Endothelial cell (in vitro differentiated cells): ENCODE measurements at places on chromosomes 13 and 19.

- peak; percentile 99 for DNase-seq
Measured at GRCh38 chr13:49936075-49936967, at the start of gene SPRYD7. TSS of gene SPRYD7 (minus strand) at chr13:49936340. CDS start at chr13:49936235, 105 bp downstream.

- no peak for DNase-seq
Measured at GRCh38 chr13:30847650-30848307, 58.3 kb upstream of the MEDAG start.

GRCh38 chr13:27928805-27929753, 9.3 kb downstream of the PDX1 start:
- no peak for DNase-seq

GRCh38 chr19:48250290-48251025, 5.3 kb downstream of the CARD8 start:
- DNase-seq, result no peak

GRCh38 chr19:15374796-15375440, 4.7 kb downstream of the AKAP8 start:
- no peak for DNase-seq

DNA sequence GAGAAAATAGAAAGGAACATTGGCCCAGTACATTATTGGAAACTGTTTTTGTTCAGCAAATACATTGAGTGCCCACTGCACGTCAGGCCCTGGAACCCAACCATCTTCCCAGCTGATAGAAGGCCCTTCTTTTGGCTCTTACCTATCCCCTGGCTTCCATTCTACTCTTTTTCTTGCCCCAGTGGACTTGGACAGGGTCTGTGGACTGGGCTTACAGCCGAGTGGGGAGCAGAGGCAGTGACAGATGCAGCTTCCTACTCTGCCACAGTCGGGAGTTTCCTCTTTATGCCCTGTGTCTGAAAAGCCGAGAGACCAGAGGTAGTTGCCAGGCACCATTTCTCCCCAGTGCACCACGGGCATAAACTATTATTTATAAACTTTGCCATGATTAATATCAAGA, 70.4 kb downstream of the ARHGAP35 start:
- no peak for DNase-seq

GRCh38 chr13:38210928-38211596, 138.6 kb upstream of the UFM1 start:
- DNase-seq, result no peak

- no peak for DNase-seq
Measured at GRCh38 chr13:51328488-51328887, 11.0 kb upstream of the SERPINE3 start.

- peak; percentile 5 for DNase-seq
Measured at GRCh38 chr19:52270266-52270885, 989 bp downstream of the ZNF766 start.

DNA sequence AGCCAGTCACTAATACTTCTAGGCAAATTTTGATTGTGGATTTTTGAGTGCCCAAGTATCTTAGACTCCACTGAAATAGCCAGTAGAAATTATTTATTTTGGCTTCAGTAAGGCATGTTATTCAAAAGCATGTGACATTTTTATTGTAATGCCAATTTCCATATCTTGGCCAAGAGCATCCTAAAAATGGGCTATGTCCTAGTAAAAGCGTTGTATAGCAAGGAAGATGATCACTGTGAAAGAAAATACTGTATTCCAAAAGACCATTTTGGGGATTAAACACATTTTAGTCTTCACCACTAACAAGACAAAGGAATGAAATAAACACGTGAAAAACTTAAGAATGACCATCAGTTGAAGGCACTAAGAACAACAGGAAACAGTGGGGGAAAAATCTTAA, 149.1 kb downstream of the NUFIP1 start:
- DNase-seq, result no peak

DNA sequence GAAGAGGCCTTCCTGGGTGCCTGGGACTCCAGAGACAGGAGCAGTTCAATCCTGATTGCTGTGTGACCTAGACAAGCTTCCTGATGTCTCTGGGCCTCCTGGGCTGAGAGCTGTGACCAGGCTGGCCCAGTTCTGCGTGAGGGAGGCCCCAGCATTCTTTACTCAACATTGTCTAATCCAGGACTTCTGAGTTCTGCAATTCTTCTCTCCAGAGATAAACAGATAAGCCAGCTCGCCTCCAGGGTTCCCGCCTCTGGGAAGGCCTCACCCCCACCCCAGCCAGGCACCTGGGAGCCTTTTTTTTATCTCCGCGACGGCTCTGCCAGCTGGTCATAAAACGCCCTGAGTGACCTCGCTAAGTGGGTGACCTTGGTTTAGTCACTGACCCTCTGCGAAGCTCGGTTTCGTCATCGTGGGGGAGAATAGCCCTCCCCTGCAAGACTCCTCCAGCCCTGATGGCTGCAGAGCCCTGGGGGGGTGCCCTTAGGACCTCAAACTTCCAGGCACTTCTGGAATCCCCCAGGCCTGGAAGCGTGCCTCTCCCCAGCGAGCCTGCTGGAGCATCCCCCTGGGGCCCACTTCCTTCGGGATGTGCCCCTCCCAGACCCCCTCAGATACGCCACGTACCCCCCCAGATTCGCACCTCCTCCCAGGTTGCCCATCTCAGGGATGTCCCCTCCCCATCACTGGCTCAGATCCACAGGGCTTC, 1.9 kb downstream of the SULT2B1 start:
- DNase-seq, result no peak

GRCh38 chr19:3455960-3456601, 24.2 kb downstream of the SMIM24 start:
- DNase-seq, result no peak

GRCh38 chr13:36919171-36919832, 736 bp downstream of the SMAD9 start:
- peak; percentile 18 for DNase-seq

DNA sequence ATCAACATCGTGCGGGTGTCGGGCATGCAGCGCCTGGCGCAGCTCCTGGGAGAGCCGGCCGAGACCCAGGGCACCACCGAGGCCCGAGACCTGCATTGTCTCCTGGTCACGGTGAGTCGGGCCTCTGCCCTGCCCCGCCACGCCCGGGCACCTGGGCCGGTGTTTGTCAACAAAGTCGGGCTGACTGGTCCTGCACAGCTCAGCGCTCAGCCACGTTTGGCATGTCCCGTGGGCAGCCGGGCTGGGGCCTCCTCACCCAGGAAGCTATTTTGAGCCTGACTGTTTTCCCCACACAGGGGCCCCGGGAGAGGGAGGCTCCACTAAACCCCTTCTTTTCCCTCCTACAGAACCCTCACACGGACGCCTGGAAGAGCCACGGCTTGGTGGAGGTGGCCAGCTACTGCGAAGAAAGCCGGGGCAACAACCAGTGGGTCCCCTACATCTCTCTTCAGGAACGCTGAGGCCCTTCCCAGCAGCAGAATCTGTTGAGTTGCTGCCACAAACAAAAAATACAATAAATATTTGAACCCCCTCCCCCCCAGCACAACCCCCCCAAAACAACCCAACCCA, 1.3 kb downstream of the GADD45B start:
- DNase-seq, result no peak

GRCh38 chr13:104593693-104594092, 1527.5 kb upstream of the SLC10A2 start:
- no peak for DNase-seq

GRCh38 chr19:47113850-47114651, 475 bp upstream of the ZC3H4 start:
- DNase-seq, result no peak

DNA sequence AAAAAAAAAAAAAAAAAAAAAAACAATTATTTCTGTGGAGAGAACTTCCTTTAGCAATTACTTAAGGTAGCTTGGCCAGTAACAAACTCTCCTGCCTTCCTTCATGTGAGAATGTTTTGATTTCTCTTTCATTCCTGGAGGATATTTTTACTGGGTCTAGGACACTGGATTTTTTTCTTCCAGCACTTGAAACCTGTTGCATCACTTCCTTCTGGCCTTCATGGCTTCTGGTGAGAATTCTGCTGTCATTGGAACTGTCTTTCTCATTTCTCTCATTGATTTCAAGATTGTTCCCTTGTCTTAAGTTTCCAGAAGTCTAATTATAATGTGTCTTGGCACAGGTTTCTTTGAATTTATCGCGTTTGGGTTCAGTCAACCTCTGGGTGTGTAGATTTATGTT, 19.3 kb upstream of the RAB20 start:
- DNase-seq, result no peak

- no peak for DNase-seq
Measured at GRCh38 chr13:33101835-33102234, 85.6 kb downstream of the KL start.

- DNase-seq, result no peak
Measured at GRCh38 chr19:1510442-1510806, 2.4 kb downstream of the ADAMTSL5 start.
